Frontal cortex (tissue), 4 donors: ENCODE measurements at places on chromosomes 5 and 9.

- DNase-seq: no peak
Observed at GRCh38 chr5:50800410-50800809, 134.0 kb downstream of the PARP8 start.

DNA sequence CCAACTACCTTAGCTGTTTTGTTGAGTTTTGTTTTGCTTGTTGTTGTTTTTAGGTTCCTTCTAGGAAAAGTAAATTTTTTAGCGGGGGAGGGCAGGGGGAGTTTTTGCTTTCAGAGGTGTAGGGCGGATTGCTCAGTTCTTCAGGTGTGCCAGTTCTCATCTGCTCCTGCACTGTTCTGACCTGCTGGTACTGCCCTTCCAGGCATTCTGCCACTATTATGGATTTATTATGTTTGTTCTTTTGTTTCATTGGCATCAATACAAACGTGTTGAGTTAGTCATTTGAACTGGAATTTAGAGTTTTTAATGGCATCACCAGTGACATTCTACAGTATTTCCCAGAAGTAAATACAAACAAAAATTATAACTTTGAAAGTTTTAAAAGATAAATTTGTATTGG is 26.0 kb downstream of the ERCC6L2 start:
- DNase-seq: no peak

DNA sequence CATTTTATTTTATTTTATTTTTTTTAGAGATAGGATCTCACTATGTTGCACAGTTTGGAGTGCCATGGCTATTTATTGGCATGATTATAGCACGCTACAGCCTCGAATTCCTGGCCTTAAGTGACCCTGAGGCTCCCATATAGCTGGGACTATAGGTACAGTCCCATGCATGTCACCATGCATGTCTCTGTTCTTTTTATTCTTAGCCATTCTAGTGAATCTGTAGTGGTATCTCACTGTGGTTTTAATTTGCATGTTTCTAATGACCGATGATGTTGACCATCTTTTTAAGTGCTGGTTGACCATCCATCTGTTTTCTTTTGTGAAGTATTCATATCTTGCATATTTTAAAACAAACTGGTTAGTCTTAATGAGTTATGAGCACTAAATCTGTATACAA is 76.1 kb downstream of the SLC44A1 start:
- no peak for DNase-seq

DNA sequence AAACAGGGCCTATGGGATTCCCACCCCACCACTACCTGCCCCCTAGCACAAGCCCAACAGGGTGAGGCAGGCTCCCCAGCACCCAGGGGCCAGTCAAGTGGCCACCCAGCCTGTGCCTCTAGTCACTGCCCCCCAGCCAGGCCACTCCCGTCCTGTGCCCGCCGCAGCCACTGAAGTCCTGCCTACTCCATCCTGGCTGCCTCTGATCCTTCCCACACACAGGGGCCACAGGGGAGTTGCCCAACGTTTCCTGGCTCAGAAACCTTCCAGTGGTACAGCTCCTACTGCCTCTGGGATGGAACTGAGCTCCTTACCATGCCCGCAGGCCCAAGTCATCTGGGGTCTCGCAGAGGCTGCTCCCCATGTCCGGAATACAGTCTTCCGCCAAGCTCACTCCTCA is 70.2 kb upstream of the STXBP1 start:
- no peak for DNase-seq

- DNase-seq: no peak
Observed at GRCh38 chr5:10262121-10262774, 12.2 kb downstream of the CCT5 start.

GRCh38 chr9:75235632-75236031 is 147.3 kb downstream of the OSTF1 start:
- DNase-seq: no peak

DNA sequence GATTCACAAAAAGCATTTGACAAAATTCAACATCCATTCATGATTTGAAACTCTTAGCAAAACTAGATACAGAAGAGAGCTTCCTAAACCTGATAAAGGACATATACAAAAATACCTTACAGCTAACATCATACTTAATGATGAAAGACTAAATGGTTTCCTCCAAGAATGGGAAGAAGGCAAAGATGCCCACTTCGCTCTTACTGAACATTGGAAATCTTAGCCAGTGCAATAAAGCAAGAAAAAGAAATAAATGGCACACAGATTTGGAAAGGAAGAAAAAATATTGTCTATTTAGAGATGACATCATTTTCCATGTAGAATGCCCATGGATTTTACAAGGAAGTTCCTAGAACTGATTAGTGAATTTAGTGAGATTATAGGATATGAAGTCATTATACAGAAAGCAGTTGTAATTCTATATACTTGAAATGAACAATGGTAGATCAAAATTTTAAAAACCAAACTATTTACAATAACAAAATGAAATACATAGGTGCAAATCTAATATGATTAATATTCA is 64.4 kb downstream of the NAA35 start:
- DNase-seq: no peak

GRCh38 chr9:5429873-5430564 is 7.7 kb downstream of the PLGRKT start:
- no peak for DNase-seq

- DNase-seq: peak; percentile 60
Observed at GRCh38 chr5:139828207-139828895, 32.7 kb downstream of the PSD2 start.

DNA sequence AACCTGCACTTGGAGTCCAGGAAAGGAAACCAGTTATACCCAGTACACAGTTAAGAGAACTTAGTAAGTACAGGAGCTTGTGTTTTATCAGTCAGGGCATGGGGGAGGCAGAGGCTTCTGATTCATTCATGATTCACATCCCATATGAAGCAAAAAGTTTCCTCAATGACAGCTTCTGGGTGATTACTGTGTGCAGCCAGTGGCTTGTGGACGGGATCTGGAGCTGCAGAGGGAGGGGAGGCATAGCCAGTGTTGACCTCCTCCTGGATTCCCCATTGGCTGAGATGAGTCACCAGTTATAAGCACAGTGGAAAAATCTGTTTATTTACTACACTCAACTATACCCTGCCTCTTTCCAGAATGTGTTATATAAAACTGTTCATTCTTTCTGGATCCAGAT is 17.7 kb downstream of the IL31RA start:
- no peak for DNase-seq

DNA sequence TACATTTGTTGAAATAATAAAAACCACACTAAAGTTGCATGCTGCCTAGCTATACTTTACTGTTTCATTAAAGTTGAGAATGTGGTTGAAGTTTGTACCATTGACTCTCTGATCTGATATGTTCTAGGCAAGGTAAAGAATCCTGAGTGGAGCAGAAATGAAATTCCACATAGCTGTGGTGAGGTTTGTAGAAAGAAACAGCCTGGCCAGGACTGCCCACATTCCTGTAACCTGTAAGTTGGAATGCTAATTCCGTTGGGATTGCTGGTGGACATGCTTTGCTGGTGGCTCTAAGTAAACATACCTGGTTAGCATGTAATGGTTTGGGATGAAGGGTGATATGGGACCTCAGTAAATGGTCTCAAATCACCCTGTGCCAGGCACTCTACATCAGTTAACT is 16.8 kb downstream of the NFX1 start:
- DNase-seq: no peak

- DNase-seq: no peak
Observed at GRCh38 chr9:68685770-68686169, 19.3 kb upstream of the PIP5K1B start.

- DNase-seq: no peak
Observed at GRCh38 chr5:9987101-9987500, 262.6 kb downstream of the ATPSCKMT start.

DNA sequence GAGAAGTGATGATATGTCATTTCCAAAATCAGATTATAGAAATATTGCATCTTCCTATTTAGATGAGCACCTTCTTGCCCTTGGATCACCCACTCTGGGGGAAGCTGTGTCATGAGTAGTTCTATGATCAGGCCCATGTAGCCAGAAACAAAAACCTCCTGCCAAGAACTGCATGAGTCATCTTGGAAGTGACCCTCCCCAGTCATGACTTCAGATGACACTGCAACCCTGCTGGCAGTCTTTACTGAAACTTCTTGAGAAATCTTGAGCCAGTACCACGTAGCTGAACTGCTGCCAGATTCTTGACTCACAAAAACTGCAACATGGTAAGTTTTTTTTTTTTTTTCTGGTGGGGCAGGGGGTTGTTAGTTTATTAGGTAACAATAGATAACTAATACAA is 439.6 kb upstream of the PTGER4 start:
- no peak for DNase-seq

- DNase-seq: no peak
Observed at GRCh38 chr9:127128341-127129072, 6.1 kb upstream of the ANGPTL2 start.

GRCh38 chr5:167754501-167755021 is 536.9 kb upstream of the WWC1 start:
- no peak for DNase-seq

DNA sequence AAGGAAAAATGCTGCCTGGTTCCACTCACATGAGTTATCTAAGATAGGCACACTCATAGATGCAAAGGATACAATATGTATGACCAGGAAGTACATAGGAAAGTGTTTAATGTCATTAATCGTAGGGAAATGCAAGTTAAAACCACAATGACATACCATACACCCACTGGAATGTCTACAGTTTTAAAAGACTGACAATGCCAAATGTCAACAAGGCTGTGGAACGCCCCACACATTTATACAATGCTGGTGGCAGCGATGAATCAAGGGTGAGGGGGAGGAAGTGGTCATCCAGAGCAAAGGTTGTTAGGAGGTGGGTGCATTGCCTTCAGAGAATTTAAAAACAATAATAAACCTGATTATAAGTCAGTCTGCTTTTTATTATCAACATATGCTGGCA is 437.8 kb downstream of the ARHGEF28 start:
- no peak for DNase-seq

- DNase-seq: no peak
Observed at GRCh38 chr9:2163231-2163885, 148.2 kb downstream of the SMARCA2 start.

DNA sequence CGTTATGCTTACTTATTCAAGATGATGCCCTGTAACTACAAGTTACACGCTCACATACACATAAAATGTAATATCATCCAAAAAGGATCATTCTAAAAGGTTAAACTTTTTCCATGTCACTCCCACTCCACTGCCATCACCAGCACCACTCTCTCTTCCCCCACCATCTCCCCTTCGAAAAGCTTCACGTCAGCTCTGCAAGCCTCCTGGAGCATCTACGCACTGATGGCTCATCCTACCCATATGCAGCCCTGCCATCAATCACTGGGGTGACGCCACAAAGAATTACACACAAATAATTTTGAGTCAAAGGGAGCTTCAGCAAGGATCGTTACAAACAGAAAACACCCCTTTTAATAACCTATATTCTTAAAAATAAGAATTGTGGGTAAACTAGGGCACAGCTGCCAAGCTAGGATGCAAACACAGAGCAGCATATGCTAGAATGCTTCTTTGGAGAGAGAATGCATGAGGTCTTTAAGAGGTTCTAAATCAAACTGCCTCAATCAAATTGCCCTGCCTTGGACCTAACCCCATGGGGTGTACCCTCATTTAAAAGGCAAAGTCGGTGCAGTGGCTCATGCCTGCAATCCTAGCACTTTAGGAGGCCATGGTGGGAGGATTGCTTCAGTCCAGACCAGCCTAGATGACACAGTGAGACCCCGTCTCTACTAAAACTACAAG is 56.1 kb downstream of the SHB start:
- DNase-seq: no peak

DNA sequence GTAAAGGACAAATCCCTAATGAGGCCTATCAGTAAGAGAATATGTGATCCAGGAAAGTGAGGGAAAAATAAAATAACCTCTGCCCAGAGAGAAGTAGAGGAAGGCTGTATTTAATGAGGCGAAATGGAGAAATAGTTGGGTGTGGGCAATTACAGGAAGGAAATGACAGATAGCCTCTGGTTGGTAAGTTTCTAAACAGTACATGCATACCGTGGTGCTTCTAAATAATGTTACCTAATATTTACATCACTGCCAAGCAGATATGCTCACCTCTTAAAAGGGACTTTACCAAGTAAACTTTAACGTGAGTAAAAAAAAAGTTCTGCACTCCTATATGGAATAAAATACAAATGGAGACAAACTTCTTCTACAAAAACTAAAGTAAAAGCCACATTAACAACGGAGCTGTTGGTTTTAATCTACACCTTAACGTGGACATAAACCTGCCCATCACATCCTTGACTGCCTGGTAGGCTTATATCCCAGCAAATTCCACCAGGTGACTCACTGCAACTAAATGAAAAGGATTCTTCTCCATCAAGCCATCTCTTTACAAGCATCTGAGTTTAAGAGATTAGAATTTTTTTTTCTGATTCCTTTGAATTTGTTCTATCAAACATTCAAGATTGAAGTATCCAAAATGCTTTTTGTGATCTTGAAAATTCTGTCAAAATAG is 12.4 kb downstream of the NFIL3 start:
- DNase-seq: no peak

DNA sequence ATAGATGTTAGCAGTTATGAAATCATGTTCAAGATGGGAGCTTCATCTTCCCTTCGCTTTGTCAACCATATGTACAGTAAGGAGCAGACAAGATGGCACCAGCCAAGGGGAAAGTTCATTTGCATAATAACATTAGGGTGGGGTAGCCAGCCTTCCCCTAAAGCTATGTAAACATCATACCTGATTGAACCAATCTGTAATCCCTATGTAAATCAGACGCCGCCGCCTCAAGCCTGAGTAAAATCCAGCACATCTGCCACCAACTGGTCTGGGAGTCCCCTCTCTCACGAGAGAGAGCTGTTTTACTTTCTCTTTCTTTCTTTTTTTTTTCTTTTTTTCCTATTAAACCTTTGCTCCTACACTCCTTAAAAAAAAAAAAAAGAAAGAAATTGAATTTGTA is 30.8 kb upstream of the REEP2 start:
- no peak for DNase-seq

DNA sequence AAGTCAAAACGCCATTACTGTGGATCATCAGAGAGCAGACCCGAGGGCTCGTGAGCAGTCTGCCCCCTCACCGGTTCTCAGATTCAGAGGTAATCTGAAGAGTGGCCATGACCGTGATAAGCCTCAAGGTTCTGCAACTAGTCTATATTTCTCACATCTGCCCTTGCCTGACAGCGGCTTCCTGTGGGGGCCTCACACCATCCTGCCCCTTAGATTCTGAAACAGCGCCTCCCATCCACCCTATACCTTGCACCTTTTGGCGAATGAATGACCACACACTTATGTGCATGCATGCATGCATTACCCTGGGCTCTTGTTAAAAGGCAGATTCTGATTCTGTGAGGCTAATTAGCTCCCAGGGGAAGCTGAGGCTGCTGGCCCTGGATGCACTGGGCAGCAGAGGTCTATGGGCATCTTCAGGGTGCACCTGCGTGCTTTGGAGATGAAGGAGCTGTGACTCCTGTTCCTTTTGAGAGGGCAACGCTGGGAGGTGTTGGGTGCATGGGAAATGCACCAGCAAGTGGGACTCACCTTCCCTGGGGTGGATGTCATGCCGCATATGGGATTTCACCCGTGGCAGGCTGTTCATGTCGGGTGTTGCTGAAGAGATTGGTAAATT is 7.8 kb upstream of the GADD45G start:
- DNase-seq: no peak

DNA sequence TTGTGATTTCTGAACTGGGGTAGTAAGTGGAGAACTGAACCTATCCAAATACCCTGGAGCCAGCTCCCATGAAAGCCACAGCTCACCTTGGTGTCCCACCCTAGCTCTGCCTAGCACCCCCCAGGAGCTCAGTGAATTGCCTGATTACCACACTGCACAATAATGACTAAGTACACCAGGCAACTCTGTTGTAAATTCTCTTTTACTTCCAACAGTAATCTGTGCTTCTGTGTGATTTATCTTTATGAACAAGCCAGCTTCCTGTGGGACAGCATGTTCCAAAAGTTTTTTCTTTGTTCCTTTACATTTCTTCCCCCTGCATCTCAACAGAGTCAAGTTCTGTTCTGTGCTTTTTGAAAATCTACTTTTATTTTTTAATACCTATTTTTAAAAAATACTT is 22.1 kb upstream of the GRPEL2 start:
- DNase-seq: no peak
